Calu3 (cell line): ENCODE measurements at places on chromosomes 6 and 20.

GRCh38 chr20:46985250-46985649, 90.6 kb downstream of the EYA2 start:
- DNase-seq: no peak

DNA sequence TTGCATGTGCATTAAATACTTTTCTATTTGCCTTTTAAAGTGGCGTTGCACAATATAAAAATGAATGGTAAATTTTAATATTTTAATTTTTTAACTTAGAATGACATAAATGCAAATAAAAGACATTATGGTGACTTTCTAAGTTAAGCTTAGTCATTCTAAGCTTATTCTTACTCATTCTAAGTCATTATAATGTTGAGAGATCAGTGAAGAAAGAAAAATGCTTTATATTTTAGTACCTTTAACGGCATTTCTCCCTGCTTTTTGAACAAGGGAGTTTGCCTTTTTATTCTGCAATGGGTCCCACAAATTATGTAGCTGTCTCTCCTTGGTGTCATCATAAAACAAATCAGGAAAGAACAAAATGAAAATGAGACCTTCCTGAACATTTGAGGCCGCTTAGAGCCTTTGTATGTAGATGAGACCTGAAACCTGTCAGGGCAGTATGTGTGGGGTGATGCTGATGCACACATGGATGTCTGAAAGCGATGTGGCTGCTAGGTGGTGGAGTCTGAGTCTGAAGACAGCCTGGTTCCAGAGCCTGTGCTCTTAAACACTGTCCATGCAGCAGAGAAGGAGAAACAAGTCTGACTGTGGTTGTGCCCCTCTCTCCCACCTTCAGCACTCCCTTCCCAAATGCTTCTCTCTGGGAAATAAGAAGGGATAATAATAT, 158.0 kb downstream of the PHF3 start:
- DNase-seq: no peak

GRCh38 chr20:36351937-36352336, 45.8 kb downstream of the DLGAP4 start:
- DNase-seq: no peak

DNA sequence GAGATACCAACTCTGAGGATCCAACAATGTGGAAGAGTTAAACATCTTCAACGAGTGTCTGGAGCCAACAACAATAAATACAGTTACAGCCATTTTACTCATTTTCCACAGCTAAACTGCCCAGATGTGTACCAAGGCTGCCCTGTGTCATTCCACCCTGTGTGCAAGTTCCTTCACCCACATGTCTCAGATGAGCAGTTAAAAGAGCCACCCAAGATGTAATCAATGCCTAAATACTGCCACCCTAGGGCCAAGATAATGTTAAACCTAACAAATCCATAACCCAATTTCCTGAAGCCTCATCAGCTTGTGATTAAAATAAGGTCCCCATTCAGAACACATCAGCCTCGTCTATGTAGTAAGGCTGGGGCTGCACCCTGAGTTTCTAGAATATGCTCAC, 59.9 kb downstream of the GMDS start:
- DNase-seq: no peak

DNA sequence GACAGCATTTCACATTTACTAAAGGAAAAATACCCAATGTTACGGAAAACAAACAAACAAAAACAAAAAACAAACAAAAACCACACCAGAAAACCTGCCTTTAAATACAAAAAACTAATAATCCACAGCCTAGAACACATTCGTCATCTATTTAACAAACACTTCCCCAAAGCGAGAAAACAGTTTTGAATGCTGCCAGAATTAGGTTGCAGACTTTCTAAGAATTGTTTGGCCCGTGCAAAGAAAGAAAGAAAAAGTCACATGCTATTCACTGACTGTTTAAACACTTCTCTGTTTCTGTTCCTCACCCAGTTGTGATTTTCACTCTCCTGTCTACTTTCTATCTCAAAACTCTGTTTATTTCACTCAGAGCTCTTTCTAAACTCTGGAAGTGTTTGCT, 52.5 kb downstream of the BCAS1 start:
- DNase-seq: no peak

- DNase-seq: no peak
Observed at GRCh38 chr20:57009775-57010174, 256.7 kb downstream of the BMP7 start.

- DNase-seq: no peak
Observed at GRCh38 chr6:154386848-154387717, 30.5 kb upstream of the IPCEF1 start.

DNA sequence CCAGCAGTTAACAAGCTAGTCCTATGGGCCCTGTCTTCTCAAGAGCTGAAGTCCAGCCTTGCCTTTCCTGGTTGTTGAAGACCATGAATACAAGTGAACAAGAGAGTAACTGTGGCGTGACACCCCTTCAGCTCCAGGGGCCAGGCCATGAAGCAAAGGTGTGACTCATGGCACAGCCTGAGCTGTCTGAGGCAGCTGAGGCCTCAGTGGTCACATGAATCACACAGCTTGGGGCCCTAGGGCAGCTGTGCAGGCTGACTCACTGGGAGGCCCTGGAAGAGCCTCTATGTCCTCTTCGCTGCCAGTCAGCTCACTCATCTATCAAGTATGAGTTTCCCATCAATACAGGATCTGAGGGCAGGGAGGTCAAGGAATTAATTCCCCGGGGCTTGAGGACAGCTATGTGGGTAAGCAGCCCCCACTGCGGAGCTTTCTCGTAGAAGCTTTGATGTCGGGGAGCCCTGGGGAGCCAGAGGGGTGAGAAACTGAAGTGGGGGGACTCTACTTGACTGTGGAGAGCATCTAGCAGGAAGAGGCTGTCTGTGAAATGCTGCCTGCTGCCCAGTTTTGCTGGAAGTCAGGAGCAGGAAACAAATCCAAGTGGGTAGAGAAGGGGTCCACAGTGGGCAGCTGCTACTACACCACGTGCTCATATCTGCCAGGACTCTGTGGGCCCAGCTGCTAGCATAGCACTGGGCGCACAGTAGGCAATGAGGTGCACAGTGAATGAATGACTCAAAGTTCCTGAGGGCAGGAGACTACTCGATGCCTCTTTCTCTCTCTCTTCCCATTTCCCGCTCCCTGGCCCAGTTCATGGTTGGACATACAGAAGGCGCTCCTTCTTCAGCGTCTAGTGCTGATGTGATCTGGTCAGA, 13.7 kb upstream of the FAM83C start:
- peak; percentile 96 for DNase-seq
